ENCODE measurements at places on chromosomes 1 and 21.

GRCh38 chr1:25021591-25022215 is 91.6 kb upstream of the RUNX3 start:
- DNase-seq: no peak

DNA sequence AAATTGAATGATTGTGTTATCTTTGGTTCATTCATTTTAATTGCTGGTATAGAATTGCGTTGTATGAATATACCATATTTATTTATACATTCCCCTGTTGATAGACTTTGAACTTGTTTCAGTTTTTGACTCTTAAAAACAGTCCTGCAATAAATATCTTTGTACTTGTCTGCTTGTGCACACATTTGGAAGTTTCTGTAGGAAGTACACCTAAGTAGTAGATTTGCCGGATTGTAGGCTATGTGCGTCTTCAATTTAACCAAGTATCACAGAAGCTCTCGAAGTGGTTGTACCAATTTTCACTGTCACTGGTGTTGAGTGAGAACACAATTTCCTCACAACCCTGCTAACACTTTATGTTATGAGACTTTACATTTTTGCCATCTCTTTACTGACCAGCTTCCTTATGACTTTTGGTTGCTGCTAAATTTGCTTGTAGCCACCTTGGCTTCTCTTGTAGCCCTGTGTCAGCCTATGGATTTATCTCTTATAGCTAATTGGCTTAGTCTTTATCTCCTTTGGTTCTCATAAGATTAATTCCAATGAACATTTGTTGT is 2.2 kb downstream of the TTC3 start:
- DNase-seq: no peak

DNA sequence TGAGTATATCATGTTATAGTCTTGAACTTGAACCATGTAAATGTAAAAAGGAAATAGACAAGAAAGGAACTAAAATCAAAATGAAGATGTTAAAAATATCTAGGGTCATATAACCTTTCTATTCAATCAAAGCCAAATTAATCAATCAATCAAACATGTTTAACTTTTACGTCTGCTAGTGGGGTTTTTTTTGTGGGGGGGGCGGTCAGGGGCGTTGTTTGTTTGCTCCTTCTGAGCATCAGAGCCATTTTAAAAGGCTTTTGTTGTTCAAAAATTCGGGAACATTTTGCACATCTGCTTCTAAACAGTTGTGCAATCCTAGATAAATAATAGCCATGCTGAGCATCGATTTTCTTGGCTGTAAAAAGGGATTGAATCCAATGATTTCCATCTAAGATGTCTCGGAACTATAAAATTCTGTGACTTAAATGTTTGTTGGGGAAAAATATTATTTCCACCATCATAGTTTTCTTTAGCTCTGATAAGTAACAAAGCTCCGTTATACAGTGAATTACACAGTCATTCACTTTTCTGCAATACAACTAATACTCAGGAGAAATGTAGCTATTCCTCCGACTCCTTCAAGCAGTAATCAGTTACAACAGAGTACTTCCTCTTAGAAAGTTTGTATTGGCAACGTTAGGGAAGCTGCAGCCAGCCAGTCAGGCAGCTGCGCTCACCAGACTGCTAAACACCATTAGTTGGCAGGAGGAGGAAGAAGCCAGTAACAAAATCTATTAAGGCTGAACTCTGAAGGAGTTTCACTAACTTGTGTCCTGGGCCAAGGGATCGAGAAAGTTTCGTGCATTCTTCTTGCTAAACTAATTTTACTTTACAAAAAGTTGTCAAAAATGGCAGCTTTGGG is 2.2 kb downstream of the SPATA6 start:
- no peak for DNase-seq

DNA sequence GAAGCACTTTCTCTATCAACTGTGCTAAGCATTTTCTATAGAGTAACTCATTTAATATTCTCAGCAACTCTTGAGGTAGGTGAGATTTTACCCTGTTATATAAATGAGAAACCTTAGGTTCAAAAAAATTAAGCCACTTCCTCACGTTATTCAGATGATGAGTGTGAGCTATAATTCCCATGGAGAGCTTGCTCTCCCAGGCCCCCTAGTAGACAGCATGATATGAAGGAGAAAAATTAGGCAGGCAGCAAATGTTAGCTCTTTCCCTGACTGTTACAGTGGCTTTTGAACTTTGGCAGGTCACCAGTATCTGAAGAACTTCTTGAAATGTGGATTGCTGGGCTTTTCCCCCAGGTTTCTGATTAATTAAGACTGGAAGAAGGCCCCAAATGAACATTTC is 753.1 kb downstream of the NCAM2 start:
- DNase-seq: no peak

DNA sequence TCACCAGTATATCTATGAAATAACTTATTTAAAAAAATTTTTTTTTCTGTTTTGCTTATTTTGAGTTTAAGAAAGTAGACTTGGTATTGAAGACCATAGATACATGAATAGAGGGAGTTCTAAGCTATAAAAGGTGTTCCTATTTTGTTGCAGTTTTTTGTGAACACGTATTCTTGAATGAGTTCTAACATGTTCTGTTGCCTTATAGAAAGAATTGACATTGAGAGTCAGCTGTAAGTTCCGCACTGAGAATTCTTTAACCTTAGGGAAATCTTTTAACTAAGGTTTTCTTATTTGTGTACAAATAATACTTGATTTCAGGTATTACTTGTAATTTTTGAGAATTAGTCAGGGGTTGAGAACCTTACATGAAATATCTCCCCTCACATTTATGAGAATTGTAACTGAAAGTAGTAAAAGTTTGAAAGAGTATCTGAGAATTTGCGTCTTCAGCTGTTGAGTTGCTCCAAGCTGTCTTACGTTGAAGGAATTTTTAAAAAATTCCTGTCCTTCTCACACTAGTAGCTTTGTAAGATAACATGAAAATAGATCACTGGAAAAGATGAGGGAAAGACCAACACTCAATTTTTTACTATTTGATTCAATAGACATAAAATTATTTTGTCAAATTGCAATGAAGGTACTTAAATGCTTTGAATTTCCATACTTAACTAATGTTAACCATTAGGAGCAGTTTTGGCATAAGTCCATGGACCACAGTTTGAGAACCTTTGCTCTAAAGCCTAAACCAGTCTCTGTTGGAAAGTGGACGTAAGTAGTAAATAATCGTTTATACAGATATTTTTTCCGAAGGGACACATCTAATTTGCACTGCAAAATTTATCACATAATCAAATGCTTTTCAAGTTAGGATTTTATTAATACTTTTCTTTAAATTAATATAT is 3.8 kb downstream of the DR1 start:
- no peak for DNase-seq

DNA sequence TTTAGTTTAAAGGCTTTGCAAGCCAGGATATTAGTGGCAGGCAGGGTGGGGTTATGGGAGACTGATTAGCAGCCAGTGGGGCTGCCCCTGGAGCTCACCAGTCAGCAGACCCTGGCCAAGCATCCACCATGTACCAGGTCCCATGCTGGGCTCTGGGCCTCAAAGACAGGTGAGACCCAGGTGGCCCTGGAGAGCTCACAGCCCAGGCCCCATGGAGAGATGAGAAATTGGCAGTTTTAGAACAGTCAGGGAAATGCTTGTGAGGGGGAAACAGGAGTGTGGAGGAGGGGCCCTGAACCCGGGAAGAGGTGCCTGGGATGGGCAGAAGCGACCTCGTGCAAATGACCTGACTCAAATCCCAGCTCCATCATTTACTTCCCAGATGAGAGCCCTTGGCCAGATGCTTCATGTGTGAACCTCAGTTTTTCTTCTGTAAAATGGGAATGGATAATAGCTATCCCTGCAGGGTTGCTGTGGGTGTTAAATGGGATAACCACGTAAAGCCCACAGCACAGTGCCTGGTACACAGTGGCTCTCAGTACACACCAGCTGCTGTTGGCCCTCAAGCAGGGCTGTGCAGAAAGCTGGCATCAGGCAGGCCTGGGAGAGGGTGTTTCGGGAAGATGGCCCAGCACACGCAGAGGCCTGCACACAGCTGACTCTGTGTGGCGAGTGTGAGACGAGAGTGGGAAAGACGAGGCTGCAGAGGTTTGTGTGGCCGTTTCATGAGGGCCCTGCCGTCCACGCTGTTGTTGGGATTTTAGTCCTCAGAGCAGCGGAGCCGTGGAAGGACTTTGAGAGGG is 518.5 kb downstream of the PTPRU start:
- DNase-seq: no peak

DNA sequence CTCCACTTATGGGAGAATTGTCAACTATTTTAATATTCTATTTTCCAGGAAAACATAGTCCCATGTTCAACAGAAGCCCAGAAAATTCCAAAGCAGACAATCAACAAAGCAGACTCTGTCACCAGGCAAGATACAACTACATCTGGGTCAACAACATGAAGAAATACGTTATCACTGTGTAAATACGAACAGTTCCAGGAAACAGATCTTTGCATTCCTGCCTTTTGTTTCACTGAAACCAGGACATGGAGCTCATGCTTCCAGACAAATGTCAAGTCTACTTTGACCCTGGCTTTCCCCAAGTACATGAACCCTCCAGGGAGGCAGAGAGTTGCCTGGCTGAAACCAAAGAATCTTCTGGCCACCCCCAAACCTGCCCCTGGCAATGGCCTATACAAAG is 106.7 kb downstream of the SETD4 start:
- DNase-seq: no peak

DNA sequence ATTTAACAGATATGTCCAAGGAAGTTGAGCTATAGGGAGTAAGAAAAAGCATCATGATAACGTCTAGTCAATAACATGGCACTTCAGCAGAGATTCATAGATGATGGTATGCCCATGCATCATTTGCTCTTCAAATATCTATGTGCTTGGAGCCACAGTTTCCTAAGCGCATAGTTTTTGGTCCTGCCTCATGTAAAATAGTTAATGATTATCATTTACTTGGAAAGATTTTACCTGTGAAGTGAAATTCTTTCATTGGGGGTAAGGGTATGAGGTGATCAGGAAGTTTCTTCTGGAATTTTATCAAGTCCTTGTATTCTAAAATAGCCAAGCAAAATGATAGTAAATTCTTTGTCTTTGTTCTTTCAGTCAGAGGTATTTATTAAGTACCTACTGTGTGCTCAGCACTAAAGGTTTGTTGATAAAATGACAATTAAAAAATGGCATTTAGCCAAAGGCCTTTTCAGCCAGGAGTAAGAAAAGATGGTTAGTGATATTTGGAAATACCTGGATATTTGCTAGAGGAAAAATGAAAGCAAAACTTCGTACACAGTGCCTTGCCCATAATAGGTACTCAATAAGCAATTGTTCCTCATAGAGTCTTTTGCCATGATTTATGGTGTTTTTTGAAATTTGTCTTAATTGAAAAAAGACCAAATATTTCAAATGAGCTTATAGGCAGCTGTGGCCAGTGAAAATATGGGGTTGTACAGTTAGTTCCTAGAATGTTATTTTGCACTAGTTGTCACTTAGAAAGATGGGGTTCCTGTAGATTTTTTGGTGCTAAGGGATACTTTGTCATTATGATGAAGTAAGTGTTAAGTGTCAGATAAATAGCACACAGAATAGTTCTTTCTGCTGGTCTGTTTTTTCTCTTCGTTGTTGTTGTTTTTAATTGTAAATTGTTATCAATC is 13.1 kb downstream of the PDIK1L start:
- DNase-seq: no peak

- DNase-seq: no peak
Measured at GRCh38 chr1:95312181-95312580, 78.2 kb downstream of the RWDD3 start.

- DNase-seq: no peak
Measured at GRCh38 chr1:229808272-229808671, 182.2 kb downstream of the URB2 start.

DNA sequence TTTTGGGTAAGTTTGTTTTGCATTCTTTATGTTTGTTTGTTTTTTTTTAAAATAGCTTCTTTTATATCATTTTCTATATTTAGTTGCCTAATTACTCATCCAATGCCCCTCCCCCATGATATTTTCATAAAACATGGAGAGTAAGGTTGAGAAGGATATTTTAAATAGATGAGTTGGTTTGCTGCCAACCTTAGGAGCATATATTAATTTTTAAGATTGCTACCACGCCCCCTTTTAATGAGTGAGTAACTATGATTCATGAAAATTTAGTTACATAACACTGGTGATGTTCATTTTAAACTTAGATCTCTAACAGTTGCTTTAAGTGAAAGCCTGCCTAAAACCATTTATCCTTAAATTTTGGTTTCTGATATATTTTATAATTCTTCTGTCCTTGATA is 18.7 kb downstream of the TMEM50A start:
- DNase-seq: no peak

DNA sequence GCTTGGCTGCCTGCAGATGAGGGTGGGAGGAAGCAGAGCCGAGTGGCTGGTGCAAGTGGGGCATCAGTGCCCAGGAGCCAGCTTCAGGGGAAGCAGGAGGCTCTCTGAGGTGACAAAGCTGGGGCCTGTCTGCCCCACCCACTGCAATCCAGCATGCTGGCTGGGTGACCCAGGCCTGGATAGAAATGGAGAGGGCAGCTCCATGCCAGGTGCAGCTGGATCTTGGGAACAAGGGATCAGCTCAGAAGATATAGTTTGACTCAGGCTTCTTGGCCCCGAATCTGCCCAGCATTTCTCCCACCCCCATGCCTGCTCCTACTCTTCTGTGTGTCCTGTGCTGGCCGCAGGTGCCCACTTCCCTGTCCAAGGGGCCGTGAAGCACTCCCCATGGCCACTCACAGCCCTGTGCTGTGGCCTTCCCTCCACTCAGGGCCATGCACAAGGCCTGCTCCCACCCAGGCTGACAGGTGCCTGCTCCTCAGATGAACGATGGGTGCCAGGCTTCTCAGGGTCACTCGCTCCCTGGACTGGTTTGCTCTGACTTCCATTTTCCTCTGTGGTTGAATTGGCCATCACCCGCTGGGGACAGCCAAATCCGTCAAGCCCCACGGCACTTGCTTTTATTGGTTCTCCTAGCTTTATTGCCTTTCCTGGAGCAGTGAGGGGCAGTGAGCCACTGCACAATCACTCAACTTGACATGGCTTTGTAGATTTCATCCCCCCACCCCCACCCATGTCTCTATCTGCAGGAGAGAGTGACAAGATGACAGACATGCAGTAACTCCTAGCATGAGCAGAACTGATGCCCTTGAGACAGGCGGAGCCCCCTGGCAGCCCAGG is 174.8 kb upstream of the VAMP3 start:
- DNase-seq: no peak

- no peak for DNase-seq
Measured at GRCh38 chr1:97423403-97423802, 497.4 kb downstream of the DPYD start.

GRCh38 chr1:55278378-55278777 is 63.2 kb upstream of the USP24 start:
- no peak for DNase-seq

DNA sequence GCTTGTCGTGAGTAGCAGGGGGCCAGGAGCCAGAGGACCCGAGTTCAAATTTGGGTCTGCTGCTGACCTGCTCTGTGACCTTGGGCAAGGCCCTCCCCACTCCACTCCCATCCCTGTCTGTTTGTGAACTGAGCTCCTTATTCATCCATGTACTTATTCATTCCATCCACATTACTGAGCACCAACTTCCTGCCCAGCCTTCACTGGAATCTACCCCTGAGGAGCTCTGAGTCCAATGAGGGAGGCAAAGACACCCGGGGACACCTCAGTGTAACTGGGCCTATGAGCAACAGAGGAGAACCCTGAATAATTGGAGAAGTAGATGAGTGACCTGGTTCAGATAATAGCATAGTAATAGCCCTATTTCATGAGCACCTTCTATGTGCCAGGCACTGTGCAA is 8.9 kb downstream of the BSND start:
- DNase-seq: no peak

Data from activated gamma-delta T cell treated with anti-CD3 and anti-CD28 coated beads, Interleukin-2, amount 50 U/mL, for 16 hours (primary cell).